ENCODE measurements at places on chromosomes 2 and 18.
A peak's percentile ranks its signal among the peaks of the same experiment; 100 is the strongest.

DNA sequence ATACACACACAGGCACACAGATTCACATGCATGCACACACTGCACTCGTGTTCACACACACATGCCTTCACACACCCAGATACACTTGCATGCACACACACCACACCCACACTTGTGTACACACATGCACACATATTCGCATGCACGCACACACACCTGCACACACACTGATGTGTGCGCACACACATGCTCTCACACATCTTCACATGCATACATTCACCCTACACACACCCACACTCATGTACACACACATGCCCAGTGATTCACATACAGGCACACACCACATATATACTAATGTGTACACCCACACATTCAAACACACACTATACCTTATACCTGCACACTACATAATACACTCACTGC, 181.6 kb downstream of the LOXHD1 start:
- no peak for DNase-seq

- DNase-seq, result no peak
Observed at GRCh38 chr2:72545790-72546189, 280.0 kb downstream of the EXOC6B start.

DNA sequence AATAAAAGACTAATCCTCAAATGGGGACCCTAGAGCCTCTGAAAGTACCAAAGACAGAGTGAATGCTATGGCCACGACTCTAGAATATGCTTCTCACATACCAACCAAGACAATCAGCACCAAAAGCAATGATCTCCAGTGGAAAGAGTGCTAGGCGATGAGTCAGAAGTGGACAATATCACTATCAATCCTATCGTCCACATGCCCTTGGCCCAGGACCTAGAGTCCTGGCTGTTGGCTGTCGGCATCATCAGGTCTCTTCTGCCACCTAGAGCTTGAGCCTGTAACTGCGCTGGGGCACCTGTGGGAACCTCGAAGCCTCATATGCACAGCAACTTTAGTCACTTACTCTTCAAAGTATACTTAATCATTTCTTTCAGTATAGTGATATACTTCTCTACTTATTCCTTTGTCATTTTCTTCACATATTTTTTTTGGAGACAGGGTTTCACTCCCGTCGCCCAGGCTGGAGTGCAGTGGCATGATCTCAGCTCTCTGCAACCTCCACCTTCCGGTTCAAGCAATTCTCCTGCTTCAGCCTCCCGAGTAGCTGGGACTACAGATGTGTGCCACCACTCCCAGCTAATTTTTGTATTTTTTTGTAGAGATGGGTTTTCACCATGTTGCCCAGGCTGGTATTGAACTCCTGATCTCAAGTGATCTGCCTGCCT, 29.7 kb downstream of the NOL10 start:
- peak; percentile 38 for DNase-seq

DNA sequence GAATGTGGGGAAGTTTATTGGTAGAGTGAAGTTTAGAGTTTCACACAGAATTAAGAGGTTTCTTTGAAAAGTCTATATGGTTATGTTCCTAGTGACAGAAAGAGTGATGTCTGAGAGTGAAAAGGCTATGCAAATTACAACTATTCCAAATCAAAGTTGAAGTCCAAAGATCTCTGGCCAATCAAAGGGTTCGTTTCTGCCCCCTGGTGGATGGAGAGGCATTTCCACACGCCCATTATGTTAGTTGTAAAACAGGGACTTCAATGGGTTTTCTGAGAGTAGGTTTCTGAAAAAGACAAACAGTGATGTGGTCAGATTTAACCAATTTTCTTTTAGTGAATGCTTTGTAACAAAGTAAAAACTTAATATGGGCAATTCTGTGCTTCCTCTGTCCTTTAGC, 441.5 kb upstream of the POU3F3 start:
- DNase-seq, result no peak

DNA sequence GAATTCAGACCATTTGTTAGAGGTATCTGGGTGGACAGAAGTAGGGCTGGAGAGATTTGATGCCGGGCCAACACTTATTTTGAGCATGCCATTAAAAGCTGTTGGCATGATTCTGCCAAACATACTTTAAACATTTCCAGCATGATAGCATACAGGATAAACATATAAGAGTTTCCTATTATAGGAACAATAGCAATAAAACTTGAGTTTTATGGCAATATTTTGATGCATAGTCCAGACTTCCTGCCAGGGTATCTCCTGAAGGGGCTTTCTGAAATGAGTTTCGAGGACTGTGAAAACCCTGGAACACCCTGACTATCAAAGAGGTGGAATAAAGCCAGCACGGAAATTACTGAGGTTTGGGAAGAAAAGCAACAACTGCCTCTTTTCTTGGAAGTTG, 1398.0 kb upstream of the NXPH2 start:
- DNase-seq, result no peak

- no peak for DNase-seq
Observed at GRCh38 chr2:224248944-224249371, 152.9 kb downstream of the FAM124B start.

DNA sequence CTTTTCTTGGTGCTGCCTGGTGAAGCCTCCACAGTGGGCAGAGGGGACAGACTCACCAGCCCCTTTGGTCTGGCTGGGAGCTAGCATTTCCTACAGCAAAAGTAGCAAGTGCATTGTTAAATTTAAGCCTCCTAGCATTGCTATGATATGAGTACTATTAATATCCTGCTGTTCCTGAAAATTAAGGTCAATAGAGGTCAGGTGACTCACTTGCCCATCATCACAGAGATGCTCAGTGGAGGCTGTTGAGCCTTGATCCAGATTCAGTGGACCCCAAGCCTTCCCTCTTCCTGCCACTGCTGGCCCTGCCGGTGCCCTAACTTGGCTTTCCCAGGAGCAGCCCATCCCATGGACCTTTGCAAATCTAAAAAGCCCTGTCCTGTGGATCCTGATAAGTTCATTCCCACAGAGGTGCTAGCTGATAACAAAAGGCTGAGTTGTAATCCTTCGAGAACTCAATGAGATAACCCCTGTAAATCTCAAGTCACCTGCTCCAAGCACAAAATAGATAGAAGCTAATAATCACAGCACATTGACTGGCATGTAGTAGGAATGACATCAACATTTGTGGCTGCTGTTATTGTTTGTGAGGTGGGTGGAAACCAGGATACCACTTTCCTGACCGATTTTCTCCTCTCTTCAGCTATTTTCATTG, 84.4 kb downstream of the THNSL2 start:
- DNase-seq, result no peak

DNA sequence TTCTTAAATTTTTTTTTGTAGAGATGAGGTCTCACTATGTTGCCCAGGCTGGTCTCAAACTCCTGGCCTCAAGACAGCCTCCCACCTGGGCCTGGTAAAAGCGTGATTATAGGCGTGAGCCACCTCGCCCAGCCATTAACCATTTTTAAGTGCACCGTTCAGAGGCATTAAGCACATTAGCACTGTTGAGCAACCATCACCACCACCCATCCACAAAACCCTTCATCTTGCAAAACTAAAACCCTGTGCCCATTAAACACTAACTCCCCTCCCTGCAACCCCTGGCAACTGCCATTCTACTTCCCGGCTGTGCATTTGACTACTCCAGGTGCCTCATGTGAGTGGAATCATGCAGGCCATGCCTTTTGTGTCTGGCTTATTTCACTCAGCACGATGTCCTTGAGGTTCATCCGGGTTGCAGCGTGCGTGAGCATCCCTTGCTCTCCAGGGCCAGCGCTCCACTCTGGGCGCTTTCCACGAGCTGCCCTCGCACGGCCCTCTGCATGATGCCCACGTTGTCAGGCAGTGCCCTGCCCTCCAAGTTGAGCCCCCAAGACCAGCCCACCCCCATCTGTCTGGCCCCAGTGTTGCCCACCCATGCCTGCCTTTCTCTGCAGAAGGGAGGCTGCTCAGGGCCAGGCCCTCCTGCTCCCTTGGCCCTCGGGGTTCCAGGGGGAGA, 63.0 kb upstream of the GLI2 start:
- DNase-seq, result no peak

DNA sequence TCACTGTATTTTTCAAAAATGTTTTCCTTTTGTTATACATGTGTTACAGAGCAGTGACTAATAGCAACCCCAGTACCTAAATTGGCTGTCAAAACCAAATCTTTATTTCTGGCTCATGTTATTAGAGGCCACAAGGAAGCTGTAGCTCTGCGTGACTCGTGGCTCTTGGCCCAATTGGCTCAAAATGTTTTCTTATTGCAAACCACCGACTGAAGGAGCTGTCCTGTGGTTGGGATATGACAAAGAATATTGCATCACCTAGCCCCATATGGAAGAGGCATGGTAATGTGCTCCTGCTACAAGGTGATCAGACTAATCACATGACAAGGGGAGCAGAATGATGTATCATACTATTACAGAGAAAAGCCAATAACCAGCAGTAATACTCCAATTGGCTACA, 1058.5 kb downstream of the CBLN2 start:
- no peak for DNase-seq

- no peak for DNase-seq
Observed at GRCh38 chr2:141392517-141393213, 738.2 kb downstream of the LRP1B start.

DNA sequence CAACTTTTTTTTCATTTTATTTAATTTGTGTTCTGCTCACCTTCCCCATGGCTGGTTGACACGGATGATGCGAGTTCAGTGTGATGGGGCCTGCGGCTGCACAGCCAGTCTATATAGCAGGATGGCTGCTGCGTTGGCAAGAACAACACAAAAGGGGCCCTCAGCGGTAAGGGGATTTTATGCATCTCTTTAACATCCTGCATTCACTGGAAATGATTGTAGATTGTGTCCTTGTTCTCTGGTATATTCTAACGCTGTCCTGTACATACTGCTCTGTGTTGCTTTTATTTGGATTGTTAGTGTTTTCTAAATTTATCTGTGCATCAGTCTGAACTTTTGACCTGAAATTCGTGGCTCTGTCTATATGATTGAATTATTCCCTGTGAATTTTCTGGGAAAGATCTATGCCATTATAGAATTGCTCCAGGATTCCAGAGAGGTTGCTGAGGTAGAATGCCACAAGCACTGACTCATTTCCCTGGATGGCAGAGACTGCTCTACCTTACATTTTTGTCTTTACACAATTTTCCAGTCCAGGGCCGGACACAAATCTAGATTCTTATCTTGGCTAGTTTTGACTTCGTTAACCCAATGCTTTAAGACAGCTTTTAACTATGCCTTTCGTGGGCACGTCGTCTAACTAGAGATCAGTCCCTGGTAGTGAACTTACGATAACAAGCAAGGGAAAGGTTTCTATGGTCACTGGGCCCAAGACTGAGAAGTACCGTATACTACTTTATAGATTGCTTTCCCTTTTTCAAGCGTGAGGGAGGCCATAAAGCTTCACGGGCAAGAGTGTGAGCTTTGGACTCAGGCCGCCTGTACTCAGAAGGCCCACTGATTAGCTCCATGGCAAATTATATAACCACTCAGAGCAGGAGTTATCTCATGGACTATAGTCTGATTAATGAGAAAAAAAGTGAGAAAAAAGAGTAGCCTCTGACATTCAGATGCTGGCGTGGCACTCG, at the start of gene CRYGC:
TSS of gene CRYGC (minus strand) at position 85 of the 968 bp plus-strand sequence. CDS start at position 49, 36 bp downstream.
- DNase-seq, result no peak

GRCh38 chr2:120871016-120871635, 135.5 kb downstream of the GLI2 start:
- DNase-seq, result no peak

DNA sequence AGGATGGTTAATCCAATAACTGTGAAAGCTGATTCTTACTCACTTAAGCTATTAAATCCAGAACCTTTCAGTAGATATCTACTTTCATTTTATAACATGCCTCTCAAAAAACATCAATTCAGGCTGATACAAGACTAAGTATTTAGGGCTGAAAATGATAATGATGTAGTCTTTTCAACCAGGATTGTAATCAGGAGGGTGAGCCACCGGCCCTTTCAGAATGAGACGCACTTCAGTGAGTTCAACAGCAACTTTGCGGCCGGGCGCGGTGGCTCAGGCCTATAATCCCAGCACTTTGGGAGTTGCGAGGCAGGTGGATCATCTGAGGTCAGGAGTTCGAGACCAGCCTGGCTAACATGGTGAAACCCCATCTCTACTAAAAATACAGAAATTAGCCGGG, 30.4 kb downstream of the RBMS1 start:
- no peak for DNase-seq

GRCh38 chr2:83851066-83851465, 608.0 kb downstream of the SUCLG1 start:
- no peak for DNase-seq

DNA sequence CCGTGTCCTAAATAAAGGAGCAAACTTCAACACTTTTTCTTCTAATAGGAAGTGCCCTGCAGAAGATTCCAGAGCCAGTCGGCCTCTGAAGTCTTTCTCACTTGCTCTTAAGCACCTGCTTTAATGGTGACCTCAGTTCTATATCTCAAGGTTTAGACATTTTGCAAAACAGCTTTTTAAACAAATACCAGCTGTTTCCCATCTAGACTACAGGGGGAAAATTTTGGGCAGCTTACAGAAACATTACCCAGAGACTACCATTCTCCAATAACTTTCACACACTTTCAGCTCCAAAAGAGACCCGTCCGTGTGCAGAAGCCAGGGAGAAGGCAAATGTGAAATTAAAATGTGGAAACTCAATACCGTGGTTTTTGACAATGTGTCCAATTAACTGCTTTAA, 285.3 kb upstream of the CCDC68 start:
- DNase-seq, result no peak

DNA sequence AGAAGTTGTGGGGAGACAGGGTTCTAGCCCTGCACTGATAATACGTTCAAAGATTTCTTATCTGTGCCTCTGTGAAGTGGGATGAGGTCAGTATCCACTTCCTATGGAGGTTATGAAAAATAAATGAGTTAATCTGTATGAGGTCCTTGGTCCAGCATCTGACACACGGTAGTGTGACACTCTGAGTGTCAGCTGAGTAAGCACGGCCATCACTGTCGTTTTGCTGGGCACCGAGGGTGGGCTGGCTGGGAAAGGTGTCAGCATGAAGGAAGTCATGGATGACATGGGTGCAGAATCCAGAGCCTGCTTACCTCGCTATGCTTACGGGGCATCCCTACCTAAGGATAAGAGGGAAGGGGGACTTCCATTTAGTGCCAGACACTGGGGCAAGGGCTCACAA, 150.3 kb downstream of the INHBB start:
- DNase-seq, result no peak

DNA sequence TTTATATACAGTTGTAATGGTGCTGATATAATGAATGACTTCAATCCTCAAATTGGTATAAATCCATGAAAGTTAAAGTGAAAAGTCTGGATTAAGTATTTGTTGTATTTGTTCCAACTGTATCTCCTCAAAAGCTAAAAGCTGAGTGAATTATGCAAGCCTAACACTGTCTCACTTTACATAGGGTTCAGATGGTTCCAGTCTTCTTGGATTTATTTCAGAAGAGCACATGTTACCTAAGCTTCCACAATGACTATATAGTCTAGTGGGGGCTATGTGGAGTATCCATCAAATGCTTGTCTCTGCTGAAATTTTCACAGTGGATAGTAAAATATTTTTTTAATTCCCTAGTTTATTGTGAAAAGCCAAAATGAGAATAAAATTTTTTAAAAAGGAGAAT, 13.0 kb downstream of the MCEE start:
- no peak for DNase-seq

- DNase-seq, result no peak
Observed at GRCh38 chr2:66346231-66346664, 88.7 kb upstream of the MEIS1 start.
